ENCODE measurements at places on chromosomes 12 and 14.

DNA sequence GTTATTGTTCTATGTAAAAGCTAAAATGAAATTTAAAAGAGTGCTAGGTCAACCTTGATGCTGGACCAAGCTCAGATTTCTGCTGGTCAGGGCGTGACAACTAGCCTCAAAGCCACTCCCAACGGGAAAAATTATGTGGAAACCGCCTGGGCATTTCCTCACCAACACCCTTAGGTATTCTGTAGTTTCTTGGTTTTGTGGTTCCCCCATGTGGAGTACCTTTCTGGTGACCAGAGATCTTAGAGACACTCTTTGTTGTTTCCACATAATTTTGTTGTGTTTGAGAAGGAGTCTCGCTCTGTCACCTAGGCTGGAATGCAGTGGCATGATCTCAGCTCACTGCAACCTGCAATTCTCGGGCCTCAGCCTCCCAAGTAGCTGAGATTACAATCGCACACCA, 119.9 kb downstream of the DENND5B start:
- no peak for DNase-seq

GRCh38 chr12:62268956-62269355, 8.8 kb downstream of the USP15 start:
- no peak for DNase-seq

DNA sequence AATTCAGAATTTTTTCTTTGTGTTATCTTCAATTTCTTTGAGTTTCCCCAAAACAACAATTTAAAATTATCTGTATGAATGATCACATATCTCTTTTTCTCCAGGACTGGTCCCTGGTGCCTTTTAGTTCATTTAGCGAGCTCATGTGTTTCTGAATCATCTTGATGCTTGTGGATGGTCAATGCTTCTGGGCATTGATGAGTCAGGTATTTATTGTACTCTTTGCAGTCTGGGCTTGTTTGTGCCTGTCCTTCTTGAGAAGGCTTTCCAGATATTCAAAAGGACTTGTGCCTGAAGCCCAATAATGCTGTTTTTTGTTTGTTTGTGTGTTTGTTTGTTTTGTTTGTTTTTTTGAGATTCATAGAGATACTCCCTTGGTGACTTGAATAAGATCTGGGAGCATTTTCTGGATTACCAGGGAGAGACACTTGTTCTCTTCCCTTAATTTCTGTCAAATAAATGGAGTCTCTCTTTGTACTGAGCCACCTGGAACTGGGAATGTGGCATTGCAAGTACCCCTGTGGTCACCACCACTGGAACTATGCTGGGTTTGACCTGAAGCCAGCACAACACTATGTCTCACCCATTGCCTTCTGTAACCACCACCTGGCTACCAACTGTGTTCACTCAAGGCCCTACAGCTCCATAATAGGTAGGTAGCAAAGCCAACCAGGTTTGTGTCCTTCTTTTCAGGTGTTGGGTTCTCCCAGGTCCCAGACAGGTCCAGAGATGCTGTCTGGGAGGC, 56.3 kb downstream of the SLC6A15 start:
- DNase-seq: no peak

DNA sequence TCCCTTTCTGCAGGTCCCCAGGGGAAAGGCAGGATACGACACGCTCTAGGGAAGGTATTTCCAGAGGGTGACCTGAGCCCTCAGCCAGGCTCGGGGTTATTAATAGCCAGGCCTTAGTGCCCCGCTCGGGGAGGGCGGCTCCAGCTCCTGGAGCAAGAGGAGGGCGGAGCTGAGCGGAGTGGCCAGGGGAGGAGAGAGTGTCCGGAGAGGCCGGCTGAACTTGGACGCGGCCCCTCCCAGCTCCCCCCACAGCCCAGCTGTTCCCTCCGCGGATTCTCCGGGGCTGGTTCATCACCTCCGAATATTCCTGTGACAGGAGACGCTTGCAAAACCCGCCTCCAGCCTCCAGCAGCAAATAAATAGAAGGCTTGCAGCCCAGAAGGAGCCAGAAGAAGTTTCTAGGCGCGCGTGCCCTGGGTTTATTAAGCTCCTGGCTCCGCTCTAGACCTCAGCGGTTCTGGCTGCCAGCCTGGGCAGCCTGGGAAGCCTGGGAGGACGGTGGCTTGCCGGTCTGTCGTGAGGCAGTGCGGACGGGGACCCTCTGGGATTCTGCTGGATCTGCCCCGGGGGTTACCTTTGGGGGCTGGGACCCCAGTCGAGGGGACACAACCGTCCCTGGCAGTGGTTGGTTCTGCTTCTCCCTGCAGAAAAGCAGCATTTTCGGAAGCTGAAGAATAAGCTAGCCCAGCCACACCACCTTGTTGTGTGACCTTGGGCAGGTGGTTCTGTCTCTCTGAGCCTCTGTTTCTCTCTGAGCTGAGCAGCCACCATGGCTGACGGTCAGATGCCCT, at the start of gene HSPB8:
HSPB8 (plus strand) TSS at position 388 of the 791 bp plus-strand sequence; CDS start at position 770, 382 bp downstream.
- DNase-seq: no peak

GRCh38 chr12:66340131-66340530, 37.8 kb downstream of the HELB start:
- DNase-seq: no peak

GRCh38 chr14:45284802-45285201, 31.8 kb upstream of the MIS18BP1 start:
- no peak for DNase-seq

DNA sequence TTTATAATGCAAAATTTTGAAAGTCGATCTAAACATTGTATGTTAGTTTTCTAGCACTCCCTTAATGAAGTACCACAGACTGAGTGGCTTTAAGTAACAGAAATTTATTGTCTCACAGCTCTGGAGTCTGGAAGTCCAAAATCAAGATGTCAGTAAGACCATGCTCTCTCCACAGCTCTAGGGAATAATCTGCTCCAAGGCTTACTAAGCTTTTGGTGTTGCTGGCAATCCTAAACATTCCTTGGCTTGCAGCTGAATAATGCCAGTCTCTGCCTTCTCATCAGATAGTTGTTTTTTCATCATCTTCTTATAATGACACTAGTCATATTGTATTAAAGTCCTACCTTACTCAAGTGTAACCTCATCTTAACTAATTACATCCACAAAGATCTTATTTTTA, 102.2 kb downstream of the RASSF9 start:
- DNase-seq: no peak

- no peak for DNase-seq
These were observed 302.7 kb downstream of the CEP128 start for GRCh38 chr14:80638620-80639515.

DNA sequence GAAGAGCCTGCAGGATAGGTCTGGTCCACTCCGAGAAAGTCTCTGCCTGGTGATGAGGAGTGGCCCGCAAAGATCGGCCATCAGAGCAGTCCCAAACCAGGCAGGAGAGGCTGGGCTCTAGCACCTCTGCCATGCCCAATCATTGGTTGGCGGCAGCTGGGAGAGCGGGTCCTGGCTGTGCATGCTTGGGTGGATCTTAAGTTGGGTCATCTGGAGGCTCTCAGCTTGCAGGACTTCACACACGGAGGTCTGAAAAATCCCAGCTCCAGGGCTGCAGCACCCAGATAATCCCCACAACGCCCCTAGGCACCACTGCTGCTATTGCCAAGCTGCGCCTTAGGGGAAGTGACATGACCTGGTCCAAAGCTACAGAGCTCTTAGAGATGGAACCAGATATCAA, 766.7 kb upstream of the TBX3 start:
- no peak for DNase-seq

DNA sequence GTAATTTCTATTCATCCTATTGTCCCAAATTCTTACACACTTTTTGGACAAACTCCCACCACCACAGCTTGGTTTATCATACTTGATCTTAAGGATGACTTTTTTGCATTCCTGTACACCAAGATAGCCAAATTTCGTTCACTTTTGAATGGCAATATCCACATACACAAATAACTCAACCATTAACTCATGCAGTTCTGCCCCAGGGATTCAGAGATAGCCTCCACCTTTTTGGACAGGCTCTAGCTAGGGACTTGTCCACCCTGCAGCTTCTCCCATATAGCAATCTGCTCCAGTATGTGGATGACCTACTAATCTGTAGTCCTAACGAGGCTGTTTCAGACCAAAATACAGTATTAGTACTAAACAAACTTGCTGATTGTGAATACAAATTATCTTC, 32.7 kb upstream of the OXA1L start:
- DNase-seq: no peak

Measured in activated T-cell treated with anti-CD3 and anti-CD28 coated beads, Interleukin-2, amount 50 U/mL, for 72 hours (primary cell).